SHP77 (cell line): ENCODE measurements at places on chromosomes 2 and 18.

DNA sequence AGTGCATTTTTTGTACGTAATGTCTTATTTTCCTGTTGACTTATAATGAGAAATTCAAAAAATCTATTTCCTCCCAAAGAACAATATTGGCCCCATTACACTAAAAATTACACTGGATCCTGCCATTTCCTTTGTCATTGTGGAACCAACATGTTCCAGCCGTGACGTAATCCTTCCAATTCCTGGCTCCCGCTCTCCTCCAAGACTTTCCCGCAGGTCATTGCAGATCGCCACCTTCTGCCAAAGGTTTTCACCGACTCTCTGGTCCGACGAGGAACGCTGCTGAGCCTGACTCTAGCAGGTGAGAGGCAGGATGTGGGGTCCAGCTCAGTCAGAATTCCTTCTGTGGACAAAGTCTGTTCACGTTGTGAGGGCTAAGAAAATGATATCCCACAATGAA lies 38.0 kb downstream of the PTGR3 start:
- no peak for DNase-seq

DNA sequence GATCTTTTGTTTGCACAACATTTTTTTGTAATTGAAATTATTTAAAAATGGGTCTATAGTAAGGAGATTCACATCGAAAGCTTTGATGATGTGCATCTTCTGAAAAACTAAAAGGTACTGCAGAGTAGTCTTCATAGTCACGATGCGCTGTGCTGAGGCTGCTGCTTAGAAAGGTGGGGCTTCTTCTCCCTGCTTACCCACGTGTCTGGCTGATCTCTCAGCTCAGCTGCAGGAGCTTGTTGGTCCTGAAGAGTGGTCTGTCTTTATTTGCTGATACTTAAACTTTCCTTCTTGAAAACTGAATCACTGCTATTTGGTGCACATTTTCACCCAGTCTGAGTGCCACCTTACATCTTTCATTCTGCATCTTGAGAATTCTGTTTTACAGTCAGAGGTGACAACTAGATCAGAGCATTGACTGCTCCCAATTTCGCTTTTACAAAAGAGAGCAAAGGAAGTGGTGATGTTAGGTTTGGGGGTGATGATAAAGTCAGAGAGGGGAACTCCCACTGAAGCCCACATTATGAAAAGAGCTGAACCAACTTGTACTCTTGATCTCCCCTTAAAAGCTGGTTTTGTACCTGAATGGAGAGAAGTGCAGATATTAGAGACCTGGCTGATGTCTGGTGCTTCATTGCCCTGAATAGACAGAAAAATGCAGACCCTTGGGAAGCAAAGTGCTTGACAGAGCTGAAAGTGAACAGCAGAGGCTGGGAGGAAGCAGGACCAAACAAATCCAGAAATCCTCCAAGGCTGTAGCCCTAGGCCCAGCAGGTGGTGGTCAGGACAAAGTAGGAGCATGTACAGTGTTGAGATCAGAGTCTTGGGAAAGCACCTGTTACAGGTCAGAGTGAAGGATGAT lies 984.5 kb downstream of the TSN start:
- no peak for DNase-seq

GRCh38 chr2:224584785-224585210 lies 365 bp downstream of the CUL3 start:
- DNase-seq, result peak; percentile 33

- no peak for DNase-seq
Observed at GRCh38 chr2:26161926-26162325, 11.0 kb upstream of the GAREM2 start.

- no peak for DNase-seq
Observed at GRCh38 chr2:229098801-229099200, 172.3 kb downstream of the PID1 start.

DNA sequence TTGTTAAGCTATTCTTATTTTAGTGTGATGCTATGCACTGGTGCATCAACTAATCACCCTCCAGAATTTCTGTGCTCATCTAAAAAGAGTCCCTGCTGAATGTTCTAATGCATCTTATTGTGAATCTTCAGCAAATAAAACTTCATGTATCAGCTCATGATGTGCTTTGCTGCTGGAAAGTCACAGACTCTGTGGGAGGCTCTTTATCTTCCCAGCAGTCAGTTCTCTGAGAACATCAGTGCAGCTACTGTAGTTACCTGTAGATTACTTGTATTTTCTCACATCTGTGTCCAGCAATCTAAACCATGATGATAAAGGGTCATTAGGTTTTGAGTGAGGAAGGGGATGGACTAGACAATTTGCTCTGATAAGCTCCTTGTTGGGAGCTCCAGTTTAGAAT lies 141.6 kb upstream of the SP3 start:
- no peak for DNase-seq

DNA sequence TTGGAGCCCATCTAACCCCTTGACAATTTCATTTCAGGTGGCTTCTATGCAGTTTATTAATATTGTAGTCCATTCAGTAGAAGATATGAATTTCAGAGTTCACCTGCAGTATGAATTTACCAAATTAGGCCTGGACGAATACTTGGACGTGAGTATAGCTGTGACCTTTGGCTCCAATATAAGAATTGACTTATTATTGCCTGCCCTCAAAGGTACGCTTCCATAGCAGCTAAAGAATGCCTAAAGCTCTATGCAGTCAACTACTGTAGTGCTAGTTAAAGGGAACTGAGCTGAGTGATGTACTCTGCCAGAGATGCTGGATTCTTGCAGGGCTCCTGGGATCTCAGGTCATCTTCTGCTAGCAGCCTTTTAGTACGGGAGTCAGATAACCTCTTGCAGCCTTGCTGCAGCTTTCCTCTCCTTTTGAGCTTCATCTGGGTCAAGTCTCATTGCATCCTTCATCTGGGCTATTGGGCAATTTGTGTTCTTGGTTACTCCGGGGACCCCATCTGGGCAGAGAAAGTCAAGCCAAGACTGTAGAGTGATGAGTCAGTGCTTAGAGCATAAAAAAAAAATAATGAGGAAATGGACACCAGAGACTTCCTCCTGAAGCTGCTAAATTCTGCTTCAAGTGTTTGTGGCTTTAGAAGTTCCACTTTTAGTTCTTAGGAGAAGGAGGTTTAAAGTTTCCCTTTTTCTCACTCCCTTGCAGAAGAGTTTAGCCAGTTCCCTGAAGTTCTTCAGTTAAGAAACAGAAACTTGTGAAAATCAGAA lies 105.6 kb downstream of the PRPF40A start:
- no peak for DNase-seq

DNA sequence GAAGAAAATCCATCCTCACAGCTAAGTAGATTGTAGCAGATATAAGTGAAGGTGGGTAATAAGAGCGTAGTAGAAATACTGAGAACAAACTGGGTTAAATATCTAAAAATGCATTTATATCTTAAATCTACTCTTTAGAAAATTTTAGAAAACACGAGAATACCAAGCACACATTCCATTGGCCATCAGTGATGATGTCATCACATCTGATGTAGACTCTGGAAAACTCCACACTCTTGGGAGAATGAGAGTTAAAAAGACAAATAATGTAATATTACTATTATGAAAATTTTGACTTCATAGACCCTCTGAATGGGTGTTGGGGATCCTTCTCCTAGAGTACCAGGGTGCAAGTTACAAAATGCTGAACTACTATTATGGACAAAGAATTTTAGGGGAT lies 3.7 kb downstream of the RIOK3 start:
- DNase-seq, result no peak

DNA sequence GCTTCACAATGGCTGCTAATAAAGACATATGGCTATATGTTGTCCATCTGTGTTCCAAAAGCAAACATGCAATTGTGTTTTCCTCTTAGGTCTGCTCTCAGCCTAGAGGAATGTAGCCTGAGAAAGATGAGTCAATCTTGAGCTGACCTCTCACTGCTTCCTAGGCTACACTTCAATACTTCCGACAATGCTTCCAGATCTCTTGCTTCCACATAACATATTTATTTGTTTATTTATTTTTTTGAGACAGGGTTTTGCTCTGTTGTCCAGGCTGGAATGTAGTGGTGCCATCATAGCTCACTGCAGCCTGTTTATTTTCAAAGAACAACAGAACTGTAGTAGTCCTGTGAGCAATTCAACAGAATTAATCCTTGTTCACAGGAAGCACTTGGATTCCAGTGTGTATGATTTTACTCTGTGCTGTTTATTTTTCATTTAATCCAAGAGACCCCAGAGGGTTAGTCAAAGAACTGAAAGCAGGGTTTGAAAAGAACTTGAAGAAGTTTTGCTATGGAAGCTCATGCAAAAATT lies 437.9 kb downstream of the TXNL1 start:
- no peak for DNase-seq

- no peak for DNase-seq
Observed at GRCh38 chr18:24003903-24004640, 10.5 kb upstream of the TTC39C start.

GRCh38 chr2:29731948-29732347 lies 189.4 kb downstream of the ALK start:
- DNase-seq, result no peak

- peak; percentile 26 for DNase-seq
Observed at GRCh38 chr2:230179907-230180306, 39.9 kb downstream of the SP110 start.

GRCh38 chr18:55249550-55249949 lies 290.3 kb upstream of the CCDC68 start:
- DNase-seq, result no peak

GRCh38 chr2:96260387-96261260 lies 5.2 kb downstream of the TMEM127 start:
- DNase-seq, result peak; percentile 81

- DNase-seq, result no peak
Observed at GRCh38 chr2:62375113-62375420, 130.9 kb downstream of the TMEM17 start.

DNA sequence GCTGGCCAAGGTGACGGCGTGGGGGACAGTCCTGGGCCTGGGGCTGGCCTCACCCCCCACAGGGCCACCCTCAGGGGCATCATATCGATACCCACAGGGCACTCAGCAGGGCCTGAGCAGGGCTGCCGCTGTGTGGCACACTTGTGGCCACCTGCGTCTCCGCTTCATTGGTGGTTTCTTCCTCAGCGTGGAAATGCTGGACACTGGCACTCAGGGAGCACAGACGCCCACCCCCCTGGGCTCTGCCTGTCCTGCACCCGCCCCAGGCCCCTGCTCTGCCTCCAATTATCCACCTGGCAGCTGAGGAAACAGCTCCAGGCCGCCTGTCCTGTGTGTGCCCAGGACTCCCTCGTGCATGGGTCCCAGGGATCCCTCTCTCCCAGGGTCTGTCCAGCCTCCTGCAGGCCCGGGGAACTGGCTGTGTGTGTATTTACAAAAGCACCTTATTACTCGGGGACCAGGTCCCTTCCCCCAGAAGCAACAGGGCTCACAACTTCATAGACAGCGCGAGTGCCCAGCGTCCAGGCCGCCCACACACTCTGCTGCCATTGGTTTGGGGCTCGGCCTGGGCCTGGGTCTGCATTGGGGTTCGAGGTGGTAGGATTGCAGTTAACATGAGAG lies 13.1 kb downstream of the CROCC2 start:
- no peak for DNase-seq

- no peak for DNase-seq
Observed at GRCh38 chr2:151040039-151040438, 221.6 kb downstream of the RBM43 start.

DNA sequence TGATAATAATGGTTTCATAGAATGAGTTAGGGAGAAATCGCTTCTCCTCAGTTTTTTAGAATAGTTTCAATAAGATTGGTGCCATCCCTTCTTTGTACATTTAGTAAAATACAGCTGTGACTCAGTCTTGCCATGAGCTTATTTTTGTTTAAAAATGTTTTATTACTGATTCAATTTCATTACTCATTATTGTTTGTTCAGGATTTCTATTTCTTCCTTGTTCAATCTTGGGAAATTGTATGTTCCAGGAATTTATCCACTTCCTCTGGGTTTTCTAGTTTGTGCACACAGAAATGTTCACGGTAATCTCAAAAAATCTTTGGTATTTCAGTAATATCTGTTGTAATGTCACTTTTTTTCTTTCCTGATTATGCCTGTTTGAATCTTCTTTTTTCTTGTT lies 371.5 kb upstream of the SETBP1 start:
- no peak for DNase-seq

DNA sequence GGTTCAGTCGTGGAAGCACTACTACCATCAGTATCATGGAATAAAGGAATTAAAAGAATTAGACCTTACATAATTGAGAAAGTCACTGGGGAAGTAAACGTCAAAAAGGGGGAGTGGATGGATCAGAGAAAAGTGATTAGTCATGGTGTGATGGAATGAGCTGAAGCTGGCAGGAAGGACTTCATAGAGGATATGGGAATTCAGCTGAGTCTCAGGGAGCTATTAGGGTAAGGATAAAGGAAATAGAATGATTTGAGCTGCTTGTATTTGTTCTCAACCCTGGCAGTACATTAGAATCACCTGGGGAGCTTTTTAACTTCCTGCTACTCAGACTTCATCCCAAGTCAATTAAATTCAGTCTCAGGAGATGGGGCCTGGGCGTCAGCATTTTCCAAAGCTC lies 53.4 kb upstream of the SETBP1 start:
- no peak for DNase-seq

GRCh38 chr2:55150834-55151233 lies 81.3 kb downstream of the CLHC1 start:
- DNase-seq, result no peak

DNA sequence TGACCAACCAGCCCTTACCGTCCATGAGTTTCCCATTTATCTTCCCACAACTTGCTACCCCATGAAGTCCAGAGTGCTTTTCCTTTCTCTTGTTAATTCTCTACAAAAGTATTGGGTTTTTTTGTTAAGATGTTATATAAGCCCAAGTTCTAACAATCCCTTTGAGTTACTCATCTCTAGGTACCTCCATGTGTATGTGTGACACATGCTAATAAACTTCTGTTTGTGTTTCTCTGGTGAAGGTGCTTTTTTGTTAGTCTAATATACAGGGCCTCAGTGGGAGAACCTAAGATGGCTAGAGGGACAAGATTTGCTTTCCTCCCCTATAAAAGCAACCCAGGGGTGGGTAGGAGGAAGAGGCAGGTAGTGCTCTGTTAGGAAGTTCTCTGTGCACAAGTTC lies 31.8 kb upstream of the RMDN2 start:
- DNase-seq, result no peak

- DNase-seq, result no peak
Observed at GRCh38 chr2:22282916-22283315, 1102.1 kb upstream of the KLHL29 start.

DNA sequence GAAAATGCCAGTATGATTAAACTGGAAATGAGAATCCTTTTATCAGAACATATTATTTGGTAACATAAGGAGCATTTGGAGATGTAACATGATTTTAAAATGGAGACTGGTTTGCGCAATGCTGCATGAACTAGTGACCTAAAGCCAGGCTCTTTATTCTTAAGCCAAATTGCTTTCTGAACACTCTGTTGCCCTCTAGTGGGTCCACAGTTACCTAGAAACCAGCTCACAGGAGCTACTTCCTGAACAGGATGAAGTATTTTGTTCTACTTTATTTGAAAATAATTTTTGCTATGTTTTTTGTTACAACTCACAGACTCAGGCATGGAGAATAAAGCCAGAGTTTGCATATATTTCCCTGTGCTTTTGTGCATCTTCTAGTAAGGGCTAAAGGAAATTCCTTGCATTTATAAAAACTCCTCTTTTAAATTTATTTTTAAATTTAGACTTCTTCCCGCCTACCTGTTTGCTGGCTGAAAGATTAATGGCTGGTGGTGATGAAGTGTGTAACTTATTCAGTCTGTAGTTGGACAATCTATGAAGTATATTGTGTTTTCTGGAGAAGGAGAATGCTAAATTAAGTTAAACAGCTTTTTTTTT lies 146.7 kb downstream of the PARD3B start:
- DNase-seq, result peak; percentile 56

GRCh38 chr2:152565884-152566727 lies 151.2 kb downstream of the PRPF40A start:
- no peak for DNase-seq
